OCI-M1 (cell line): ENCODE measurements at places on chromosomes 1 and 21.
A peak's percentile ranks its signal among the peaks of the same experiment; 100 is the strongest.

DNA sequence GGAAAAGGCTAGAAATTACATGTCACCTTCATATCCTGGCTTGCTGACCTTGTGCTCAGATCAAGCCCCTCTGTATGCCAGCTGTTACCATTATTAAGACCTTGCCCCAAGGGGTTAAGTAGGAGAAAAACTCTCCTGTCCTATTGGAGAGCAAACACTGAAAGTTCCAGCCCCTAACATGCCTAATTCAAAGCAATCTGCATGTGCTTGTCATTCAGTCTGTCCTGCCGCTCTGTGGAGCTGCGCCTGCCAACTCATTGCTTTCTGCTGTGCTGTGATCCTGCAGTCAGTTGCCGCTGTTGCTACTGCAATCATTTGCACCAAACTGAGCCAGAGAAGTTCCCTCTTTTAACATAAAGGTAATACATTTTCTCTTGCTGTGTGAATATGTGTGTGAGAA is 113.4 kb downstream of the DISP1 start:
- peak; percentile 26 for DNase-seq

GRCh38 chr1:10286244-10286643 is 75.9 kb downstream of the KIF1B start:
- DNase-seq, result no peak

GRCh38 chr1:229509576-229509975 is 1.4 kb upstream of the NUP133 start:
- DNase-seq, result no peak

- no peak for DNase-seq
Observed at GRCh38 chr1:110260194-110260593, 50.1 kb downstream of the KCNC4 start.

- DNase-seq, result no peak
Observed at GRCh38 chr1:220828179-220828490, 41.4 kb downstream of the MTARC1 start.

DNA sequence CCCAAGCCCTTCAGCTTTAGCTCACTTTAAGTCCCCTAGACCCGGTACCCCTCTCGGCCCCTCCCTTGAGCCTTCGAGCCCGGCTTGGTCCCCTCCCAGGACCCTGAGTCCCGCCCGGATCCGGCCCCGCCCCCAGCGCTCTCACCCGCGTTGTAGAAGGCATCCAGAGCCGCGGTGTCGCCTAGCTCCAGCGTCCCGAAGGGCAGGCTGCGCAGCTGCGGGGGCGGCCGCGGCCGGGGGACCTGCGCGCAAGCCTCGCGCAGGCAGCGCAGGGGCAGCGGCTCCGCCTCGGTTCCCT is 699 bp downstream of the MAP3K6 start:
- peak; percentile 84 for DNase-seq

- DNase-seq, result no peak
Observed at GRCh38 chr1:153488731-153489130, 28.3 kb upstream of the S100A7 start.

- DNase-seq, result no peak
Observed at GRCh38 chr1:93526431-93526830, 78.5 kb downstream of the FNBP1L start.

- no peak for DNase-seq
Observed at GRCh38 chr1:33005838-33006421, 30.8 kb downstream of the AK2 start.
